Brain microvascular endothelial cell (primary cell): ENCODE measurements at places on chromosomes 7 and 10.

DNA sequence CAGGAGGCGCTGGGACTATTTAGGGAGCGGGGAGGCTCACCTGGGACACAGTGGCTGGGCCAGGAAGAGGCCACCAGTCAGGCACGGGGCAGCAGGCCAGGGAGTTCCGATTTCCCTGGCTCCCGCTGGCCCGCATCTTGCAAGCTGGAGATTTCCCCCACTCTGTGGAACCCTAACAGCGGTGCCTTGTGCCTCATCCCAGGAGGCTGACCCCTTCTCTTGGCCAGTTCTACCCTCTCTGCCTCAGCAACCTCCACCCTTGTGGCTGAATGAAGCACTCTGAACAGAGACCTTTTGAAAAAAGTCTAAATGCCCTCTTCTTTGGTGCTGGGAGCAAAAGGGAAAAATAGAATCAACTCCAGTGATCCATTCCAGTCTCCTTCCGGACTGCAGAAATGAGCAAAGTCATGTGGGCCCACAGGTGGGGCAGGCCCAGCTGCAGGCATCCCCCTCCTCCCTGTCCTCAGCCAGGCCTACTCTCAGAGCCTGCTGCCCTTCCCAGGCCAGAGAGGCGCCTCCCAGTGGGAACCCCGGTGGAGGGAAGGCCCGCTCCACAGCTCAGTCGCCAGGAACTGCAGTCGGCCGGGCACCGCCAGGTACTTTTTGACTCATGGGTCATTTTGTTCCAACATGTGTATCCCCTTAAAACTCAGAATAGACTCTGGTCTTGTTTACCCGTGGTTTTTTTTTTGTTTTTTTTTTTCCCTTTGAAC, 155.5 kb downstream of the ZNF248 start:
- no peak for DNase-seq

DNA sequence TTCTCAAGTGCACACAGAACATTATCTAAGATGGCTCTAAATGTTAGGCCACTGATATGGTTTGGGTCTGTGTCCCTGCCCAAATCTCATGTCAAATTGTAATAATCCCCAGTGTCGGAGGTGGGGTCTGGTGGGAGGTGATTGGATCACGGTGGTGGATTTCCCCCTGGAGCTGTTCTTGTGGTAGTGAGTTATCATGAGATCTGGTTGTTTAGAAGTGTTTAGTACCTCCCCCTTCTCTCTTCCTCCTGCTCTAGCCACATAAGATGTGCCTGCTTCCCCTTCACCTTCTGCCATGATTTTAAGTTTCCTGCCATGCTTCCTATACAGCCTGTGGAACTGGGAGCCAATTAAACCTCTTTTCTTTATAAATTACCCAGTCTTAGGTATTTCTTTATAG, 11.2 kb upstream of the GSTK1 start:
- no peak for DNase-seq

- DNase-seq, result no peak
These were observed 103.0 kb downstream of the PTEN start for GRCh38 chr10:87966459-87966858.

GRCh38 chr10:97584798-97585438, 729 bp downstream of the HOGA1 start:
- no peak for DNase-seq

- peak; percentile 16 for DNase-seq
These were observed 24.9 kb upstream of the ADO start for GRCh38 chr10:62779487-62780248.

DNA sequence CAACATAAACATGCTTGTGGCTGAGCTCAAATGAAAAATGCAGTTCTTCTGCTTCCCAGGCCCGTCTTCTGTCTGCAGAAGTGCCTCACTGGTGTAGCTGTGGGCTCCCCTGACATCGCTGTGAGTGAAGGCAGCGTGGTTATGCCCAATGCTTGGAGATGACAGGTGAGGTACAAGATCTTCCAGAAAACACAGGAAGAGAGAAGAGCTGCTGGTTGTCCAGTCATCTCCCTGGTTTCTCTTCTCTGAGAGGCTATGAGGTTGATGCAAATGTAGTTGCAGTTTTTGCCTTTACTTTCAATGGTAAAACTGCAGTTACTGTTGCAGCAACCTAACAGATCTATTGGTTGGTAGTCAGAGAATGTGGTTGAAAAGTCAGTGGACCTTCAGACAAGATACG, 223.6 kb downstream of the GATA3 start:
- DNase-seq, result no peak

GRCh38 chr10:109862041-109862440, 61.3 kb downstream of the XPNPEP1 start:
- no peak for DNase-seq

- DNase-seq, result no peak
These were observed 120.6 kb upstream of the FOXP2 start for GRCh38 chr7:114294036-114294435.

- DNase-seq, result no peak
These were observed 86.9 kb upstream of the ZNF746 start for GRCh38 chr7:149584530-149584929.

GRCh38 chr10:49837051-49837478, 74.9 kb upstream of the OGDHL start:
- no peak for DNase-seq

DNA sequence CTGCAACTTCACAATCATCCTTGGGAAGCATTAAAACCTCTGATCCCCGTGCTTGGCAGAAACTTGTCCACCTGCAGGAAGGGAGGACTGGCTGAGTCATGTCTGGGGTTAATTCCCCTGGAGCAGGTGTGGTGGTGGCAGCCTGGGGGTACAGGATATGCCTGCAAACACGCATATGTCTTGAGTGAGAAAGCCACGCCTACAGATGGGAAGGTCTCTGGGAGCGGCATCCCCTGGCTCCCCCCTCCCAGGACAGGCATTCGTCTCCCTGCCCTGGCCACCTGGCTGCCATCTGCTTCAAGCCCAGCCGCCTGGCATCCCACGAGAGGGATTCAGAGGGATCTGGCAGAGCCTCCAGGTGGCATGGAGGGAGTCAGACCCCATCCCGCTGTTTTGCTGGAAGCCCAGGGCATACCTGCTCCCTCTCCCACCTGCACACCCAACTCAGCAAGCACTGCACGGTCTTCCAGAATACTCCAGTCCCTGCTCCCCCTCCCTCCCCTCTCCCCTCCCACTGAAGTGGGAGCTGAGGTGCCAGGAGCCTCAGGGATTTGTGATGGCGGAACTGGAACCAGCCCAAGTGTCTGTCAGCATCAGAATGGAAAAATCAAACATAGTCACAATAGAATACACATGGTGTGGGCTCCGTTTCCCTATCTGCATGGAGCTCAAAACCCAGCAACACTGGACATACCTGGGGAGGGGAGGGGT, 61.0 kb downstream of the CAMK2B start:
- no peak for DNase-seq

GRCh38 chr7:22725585-22725984, 1.4 kb upstream of the IL6 start:
- DNase-seq, result peak; percentile 55

DNA sequence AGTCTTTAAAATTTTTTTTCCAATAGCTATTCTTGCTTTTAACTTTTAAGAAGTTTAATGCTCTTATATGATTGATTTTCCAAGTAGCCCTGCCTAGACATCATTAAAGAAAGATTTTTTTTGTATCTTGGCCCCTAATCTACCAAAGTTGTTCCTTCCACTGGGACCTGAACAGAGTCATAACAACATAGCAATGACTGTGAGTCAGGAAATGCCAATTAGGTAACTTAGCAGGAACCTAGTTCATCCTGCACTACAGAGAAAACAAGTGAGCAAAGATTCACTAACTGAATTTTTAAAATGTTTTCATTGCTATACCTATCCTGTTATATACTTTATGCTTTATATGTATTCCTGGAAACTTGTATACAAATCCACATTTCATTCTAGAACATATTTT, 284.7 kb downstream of the BICC1 start:
- DNase-seq, result no peak

- no peak for DNase-seq
These were observed 151.1 kb upstream of the SHH start for GRCh38 chr7:155963356-155963755.

- DNase-seq, result no peak
These were observed 26.6 kb downstream of the TBXAS1 start for GRCh38 chr7:139855498-139856270.

- no peak for DNase-seq
These were observed 68.4 kb downstream of the FOXL3 start for GRCh38 chr7:358352-358751.

DNA sequence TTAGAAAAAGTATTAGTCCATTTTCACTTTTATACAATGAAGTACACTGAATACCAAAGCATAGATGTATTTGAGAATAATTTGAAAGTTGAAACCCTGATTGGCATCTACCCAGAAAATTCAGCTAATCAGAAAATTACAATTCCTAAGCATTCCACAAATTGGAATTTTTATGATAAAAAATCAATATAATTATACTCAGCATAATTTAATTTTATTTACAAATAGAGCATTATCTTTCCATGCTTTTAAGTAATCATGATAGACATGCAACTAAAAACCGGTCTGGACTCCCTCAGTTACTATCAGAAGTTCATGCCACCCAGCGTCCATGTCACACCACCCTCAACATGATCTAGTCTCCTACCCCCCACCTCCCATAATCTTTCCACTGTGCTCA, 50.4 kb downstream of the ARL4A start:
- no peak for DNase-seq

DNA sequence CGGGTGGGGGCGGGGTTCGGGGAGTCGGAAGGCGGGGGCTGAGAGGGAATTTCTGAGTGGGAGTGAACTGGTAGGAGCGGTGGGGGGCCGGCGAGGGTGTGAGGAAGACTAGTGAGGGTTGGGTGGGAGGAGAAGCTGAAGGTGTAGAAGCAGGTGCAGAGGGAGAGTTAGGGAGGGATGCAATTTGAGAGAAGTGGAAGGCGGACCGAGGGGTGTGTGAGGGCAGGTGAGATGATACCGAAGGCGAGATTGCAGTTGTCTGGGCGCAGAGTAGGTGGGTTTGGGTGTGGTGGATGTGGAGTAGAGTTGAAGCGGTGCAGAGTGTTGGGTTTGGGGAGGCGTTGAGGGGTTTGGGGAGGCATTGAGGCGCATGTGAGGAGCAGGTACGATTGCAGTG, 643 bp downstream of the KAT6B start:
- no peak for DNase-seq

DNA sequence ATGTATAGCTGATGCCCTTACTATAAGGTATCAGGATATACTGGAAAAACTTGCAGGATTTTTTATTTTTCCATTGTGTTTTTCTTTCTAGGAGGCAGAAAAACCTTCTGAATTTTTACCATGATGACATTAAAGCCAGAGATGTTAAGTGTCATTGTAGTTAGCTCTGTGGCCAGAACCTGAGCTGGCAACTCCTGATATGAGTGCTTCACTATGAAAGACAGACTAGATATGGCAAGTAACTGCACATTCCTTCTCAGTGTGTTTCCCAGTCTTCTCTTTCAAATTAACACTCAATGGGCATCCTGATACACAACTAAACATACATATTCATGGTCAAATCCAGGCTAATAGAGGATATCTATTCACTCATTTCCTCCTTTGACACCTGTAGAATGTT, 166.2 kb downstream of the CTTNBP2 start:
- no peak for DNase-seq

- no peak for DNase-seq
These were observed 60.4 kb upstream of the INSIG1 start for GRCh38 chr7:155237297-155237696.

GRCh38 chr7:123580406-123581161, 21.0 kb upstream of the ASB15 start:
- DNase-seq, result peak; percentile 59

DNA sequence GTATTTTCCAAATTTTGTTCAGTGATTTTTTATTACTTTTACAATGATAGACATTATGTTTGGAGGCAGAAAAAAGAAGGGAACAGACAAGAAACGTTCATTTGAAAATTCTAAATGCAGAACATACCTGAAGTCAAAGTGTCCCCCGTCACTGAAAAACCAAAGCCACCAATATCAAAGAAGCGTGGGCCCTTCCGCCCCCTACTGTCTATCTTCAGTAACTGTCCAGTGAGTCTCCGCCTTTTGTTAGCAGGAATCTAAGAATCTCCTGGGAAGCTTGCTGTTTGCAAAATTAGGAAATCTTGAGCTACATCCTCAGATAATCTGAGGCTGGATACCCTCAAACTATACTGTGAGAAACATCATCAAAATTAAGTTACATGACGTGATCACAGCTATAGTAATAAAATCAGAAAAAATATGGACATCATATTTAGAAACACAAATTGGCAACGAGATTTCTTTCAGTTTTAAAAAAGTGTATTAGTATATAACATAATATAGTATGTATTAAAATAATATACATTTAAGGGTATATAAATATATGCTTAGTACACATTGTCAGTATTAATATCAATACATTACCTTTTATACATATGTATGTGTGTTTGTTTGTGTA, 169.3 kb upstream of the AKR1E2 start:
- peak; percentile 54 for DNase-seq

- no peak for DNase-seq
These were observed 5.9 kb downstream of the PGAM2 start for GRCh38 chr7:44059219-44060090.

DNA sequence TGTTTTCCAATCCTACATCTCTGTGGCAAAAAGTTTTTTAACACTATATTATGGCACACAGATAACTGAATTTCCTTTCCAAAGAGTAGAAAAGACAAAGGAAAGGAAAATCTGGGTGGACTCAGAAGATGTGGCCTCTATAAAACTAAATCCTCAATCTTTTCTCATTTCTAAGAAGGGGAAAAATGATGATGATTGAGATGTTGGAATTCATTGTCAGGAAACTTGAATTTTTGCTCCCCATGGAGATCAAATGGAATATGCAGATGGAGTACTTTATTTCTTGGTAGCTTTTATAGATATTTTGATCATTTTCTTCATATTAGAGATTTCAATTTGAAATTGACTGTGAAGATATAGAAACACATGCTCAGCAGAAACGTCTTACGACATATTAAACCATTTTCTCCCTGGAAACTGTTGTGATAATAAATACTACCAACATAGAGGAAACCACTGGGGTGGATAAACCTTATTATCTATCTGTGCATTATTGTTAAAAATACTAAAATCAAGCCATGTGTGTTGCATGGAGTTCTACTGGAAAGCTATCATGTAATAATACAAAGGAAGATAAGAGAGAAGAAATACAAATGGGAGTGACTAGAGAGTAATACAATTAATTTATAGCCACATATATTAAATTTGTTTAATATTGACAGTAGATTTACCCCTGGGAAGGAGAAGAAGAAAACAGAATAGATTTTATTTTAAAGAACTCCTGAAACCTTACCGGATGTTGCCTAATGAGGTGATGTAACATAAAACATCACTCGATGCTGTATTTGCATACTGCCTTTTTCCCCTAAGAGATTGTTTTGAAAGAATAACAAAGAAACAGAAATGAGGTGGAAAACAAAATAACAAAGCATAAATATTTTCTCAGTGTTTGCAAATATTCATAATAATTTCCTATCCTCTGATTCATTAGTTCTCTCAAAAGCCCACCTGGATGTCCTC, 931.2 kb upstream of the C7orf33 start:
- DNase-seq, result no peak

DNA sequence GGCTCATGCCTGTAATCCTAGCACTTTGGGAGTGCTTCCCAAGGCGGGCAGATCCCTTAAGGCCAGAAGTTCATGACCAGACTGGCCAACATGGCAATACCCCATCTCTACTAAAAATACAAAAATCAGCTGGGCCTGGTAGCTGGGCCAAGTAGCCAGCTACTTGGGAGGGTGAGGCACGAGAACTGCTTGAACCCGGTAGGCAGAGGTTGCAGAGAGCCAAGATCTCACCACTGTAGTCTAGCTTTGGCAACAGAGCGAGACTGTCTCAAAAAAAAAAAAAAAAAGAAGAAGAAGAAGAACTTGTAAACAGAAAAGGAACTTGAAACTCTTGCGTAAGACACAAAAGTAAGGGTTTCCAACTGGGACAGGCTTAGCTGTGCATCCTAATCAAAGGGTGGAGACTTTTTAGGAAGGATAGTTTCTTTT, 5.6 kb upstream of the IFIT2 start:
- no peak for DNase-seq

GRCh38 chr7:149286811-149287400, 24.9 kb downstream of the ZNF783 start:
- DNase-seq, result no peak
